ENCODE measurements at places on chromosomes 16 and 17.

DNA sequence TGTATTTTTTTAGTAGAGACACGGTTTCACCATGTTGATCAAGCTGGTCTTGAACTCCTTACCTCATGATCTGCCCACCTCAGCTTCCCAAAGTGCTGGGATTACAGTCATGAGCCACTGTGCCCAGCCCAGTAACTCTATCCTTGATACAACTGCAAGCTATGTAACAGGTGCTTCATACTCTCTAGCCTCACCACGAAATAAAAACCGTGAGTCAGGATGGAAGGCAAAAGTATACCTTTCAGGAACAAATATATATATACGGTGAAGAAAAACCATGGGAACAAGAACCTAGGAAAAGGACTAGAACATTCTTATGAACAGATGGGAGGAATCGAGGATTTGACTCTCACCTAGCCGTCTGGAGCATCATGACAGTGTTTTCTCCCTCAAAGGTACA lies 9.6 kb upstream of the FBF1 start:
- no peak for DNase-seq

DNA sequence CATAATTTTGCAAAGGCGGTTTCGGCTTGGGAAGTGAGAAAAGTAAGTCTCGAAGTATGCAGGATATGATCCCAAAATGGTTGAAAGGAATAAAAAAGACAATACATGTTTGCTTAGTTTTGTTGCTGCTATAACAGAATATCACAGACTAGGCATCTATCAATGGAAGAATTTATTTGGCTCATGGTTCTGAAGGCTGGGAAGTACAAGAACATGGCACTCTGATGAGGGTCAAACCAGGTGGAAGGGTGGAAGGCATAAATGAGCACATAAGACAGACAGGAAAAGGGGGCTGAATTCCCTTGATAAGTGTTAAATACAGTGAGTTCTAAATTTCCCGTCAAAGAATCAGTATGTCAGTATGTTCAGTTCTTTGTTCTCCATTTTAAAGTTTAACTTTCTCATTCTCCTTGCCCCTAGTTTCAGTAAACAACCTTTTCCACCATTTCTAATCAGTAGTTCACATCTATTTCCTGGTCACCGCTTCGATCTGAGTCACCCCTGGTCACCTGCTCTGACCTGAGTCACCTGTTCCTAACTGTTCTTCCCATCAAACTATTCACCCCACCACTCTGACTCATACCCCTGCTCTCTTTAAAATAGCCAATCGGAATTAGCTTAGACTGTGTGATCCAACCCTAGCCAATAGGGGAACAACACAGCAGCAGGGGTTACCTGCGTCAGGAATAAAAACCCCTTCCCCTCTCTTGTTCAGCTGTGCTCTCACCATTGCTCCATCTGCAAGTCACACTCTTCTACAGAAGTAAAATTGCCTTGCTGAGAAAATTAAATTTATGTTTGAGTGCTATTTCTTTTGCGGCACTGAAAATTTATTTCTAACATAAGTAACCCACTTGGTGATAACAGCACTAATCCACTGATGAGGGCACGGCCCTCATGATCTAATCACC lies 240.8 kb downstream of the STX8 start:
- no peak for DNase-seq

DNA sequence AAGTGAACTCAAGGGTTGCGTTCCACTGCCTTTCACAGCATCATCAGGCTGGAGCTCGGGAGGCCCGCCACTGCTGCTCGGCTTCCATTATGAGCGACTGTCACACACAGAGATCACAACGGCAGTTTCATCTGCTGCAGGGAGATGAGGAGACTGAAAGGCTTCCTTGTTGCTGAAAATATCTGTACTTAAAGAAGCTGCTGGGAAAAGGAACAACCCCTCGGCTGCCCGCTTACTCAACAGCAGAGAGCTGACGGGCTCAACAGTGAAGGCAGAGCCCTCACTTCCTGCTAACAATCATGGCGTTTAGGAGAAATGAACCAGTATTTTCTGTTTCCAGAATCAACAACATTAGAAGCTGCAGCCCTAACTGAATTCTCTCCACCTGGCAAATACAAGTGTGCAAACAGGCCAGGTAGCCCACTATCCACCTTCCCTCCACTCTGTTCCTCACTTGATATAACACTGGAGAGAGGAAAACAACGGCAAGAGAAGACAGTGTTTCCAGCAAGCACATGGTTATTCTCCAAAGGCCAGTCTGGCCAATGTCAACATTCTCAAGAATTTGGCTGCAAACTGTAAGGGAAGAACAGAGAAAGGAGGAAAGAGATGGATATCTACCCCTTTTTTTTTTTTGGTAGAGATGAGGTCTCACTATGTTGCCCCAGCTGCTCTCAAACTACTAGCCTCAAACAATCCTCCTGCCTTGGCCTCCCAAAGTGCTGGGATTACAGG lies 33.7 kb downstream of the MBTPS1 start:
- peak; percentile 70 for DNase-seq

GRCh38 chr16:2942045-2942444 lies 22.0 kb upstream of the KREMEN2 start:
- DNase-seq = no peak

DNA sequence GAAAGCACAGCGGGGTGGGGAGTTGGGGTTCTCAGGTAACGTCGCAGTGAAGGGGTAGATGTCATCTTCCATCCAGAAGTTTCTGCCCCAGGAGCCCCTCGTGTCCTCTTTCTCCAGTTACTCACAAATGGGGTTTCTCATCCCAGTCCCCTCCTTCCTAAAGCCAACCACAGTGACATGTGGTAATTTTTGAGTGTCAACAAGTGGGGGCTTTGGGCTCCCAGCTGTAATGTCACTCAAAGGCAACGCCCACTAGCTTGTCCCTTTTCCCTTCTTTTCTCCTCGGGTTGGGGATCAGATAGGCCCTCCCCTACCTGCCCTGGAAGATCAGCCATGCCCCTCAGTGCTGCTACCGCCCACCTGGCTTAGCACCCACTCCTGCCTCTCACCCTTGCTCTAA lies 14.4 kb downstream of the IRX5 start:
- no peak for DNase-seq

- no peak for DNase-seq
These were observed 11.6 kb downstream of the TRPV2 start for GRCh38 chr17:16427020-16427419.

- no peak for DNase-seq
These were observed 42.9 kb upstream of the NFAT5 start for GRCh38 chr16:69522732-69523404.

DNA sequence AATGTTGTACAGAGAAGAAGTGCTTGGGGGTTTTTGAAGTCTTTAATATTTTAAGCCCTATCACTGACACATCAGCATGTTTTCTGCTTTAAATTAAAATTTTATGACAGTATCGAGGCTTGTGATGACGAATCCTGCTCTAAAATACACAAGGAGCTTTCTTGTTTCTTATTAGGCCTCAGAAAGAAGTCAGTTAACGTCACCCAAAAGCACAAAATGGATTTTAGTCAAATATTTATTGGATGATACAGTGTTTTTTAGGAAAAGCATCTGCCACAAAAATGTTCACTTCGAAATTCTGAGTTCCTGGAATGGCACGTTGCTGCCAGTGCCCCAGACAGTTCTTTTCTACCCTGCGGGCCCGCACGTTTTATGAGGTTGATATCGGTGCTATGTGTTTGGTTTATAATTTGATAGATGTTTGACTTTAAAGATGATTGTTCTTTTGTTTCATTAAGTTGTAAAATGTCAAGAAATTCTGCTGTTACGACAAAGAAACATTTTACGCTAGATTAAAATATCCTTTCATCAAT lies 57.8 kb downstream of the HLF start:
- no peak for DNase-seq

DNA sequence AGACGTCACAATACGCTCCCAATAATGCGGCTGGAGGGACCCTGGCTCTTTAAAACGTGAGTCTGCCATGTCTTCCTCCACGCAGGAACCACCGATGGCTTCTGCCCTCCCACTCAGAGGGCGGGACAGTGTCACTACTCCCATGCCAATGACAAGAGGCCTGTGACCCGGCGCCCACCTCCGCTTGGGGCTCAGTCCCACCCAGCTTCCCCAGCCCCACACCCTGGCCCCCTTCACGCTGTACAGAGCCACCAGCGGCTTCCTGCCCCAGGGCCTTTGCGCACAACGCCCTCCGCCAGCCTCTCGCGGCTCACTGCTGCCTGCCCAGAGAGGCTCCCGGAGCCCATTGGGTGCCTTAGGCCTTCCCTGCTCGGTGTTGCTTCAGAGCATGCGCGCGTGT lies 29.5 kb upstream of the ZNF469 start:
- no peak for DNase-seq

DNA sequence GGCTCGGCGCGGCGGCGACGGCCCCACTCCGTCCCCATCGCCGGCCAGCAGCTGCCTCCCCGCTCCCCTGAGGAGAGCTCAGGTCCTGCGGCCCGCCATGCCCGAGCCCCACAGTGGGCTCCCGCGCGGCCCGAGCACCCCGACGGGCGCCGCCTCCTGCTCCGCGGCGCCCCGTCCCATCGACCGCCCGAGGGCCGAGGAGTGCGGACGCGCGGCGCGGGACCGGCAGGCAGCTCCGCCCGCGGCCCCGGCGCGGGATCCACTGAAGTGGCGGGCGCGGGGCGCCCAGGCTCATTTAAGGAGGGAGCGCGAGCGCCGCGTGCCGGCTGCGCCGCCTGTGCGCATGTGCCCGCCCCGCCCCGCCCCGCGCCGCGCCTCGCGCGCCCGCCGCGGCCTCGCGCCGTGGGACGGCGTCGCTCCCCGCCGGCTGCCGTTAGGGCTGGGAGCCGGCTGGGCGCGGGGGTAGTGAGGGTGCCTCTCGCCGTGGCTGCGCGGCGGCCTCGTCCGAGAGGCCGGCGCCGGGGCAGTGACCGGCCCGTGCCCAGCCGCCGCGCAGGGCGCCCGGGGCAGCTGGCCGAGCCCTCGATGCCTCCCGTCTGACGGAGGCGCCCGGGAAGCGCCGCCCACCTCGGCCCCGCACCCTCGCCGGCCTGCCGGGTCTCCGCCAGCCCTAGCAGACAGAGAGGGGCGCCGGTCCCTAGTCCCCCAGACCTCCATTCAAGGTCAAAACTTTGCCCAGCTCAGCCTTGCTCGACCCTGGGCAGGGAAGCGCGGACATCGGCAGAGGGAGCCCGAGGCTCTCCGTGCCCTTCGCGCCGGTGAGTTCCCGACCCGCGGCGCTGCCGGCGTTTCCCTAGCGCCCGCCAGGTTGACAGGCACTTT lies at the start of gene NETO2:
NETO2 (minus strand) TSS at position 269 of the 882 bp plus-strand sequence. CDS start 333 bp downstream, outside the sequence.
- peak; percentile 39 for DNase-seq

DNA sequence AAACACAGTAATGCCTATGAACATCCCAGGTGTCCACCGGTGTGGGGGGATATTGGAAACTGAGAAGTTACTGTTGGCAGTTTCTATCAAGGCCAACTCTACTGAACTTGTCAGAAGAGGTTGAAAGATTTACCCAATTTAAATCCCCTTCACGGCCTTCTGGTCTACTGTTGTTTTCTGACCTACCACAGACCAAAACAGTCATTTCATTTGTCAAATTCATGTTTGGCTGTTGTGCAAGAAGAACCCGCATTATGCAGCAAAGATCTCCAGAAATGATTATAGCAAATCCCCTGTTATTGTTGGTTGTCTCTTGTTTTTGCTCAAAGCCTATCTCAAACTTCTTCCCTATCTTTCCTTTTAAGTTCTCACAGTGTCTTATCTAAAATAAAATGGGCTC lies 73.1 kb upstream of the MAF start:
- DNase-seq = no peak

DNA sequence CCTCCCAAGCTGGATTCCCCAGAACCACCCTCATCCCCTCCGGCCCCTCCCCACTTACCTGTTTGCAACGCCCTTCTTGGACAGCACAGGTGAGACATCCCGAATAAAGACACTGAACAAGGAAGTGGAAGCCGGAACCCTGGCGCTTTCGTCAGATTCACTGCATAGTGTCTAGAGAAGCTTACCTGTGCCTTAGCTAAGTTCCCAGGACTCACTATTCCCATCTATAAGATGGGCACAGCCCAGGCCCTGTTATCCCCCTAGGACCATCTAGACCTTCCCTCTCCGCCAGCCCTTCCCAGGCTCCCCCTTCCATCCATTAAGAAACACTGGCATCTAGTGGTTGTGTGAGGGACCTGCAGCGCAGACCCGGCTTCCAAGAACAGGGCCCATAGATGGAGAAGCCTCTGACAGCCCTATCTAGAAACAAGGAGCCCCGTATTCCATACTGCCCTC lies 26.9 kb upstream of the RPL38 start:
- DNase-seq = peak; percentile 51

DNA sequence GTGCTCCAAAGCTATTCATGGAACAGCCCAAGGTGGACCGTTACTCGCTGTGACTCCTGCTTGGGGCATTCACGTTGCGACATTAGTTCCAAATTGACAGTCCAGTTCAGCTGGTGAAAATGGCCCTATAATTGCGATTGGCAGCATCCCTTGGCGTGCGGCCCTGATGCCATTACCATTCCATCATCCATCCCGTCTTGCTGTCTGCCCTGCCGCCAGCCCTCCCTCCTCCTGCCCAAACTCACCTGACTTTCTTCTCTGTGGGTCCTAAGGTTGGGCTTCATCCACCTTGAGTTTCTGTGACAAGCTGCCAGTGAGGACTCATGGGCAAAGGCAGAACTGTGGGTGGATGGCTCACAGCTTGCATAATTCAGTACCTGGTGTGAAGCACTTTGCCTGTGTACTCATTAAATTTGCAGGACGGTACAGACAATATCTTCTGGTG lies 104.6 kb downstream of the RPTOR start:
- DNase-seq = no peak

- DNase-seq = no peak
These were observed 50.0 kb downstream of the BEAN1 start for GRCh38 chr16:66477028-66477515.

GRCh38 chr17:34487626-34488025 lies 91.8 kb upstream of the TMEM132E start:
- DNase-seq = no peak

GRCh38 chr17:32523827-32524552 lies 37.2 kb downstream of the CDK5R1 start:
- DNase-seq = no peak
